ENCODE measurements at places on chromosomes 7 and 10. TPM values are rescaled to one million over a fixed set of nuclear protein-coding genes. Genes with fewer than 3 reads are reported as not detected.

- DNase-seq = peak; percentile 5
Observed at GRCh38 chr7:30650421-30650808, 31.8 kb downstream of the CRHR2 start.

- peak; percentile 13 for DNase-seq
Observed at GRCh38 chr7:7861211-7861633, 107.4 kb upstream of the GLCCI1 start.

Gene WDFY4
- 1.8 TPM for total RNA-seq

GRCh38 chr7:139762886-139763285, 14.9 kb downstream of the HIPK2 start:
- no peak for DNase-seq

Gene GOLGA7B
- 0.91 TPM for total RNA-seq

DNA sequence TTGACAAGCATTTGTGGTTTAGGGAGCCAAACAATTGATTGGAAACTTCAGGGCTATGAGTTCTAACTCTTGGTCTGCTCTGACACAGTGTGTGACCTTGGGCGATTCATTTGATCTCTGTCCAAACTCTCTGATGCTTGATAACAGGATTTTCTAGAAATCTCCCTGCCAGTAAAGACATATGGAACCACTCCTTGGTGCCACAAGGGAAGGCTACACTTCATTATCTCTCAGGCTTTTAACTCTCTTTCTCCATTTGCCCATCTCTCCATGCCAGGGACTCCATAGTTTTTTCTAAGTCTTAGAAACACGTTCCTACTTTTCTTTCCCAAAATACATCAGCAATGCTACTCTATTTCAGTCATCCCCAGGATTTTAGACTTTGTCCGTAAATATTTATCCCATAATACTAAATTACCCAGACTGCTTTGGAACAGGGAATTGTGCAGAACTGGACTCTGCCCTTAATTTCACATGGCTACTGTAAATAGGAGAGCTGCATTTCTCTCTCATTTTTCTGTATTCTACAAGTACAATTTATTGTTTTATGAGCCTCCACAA, 488.2 kb downstream of the SUGCT start:
- DNase-seq = peak; percentile 30

GRCh38 chr10:122484276-122485060, 23.1 kb downstream of the HTRA1 start:
- DNase-seq = no peak

- no peak for DNase-seq
Observed at GRCh38 chr7:975702-976473, 539 bp upstream of the COX19 start.

GRCh38 chr10:96919785-96920430, 87.8 kb downstream of the LCOR start:
- DNase-seq = no peak

Gene INSYN2A
- total RNA-seq = not detected

- no peak for DNase-seq
Observed at GRCh38 chr10:5094265-5095205, at the start of gene AKR1C3. AKR1C3 (plus strand) TSS chr10:5094414; CDS start chr10:5094445, 31 bp downstream.

Gene TCTN3
- 52.2 TPM for total RNA-seq

DNA sequence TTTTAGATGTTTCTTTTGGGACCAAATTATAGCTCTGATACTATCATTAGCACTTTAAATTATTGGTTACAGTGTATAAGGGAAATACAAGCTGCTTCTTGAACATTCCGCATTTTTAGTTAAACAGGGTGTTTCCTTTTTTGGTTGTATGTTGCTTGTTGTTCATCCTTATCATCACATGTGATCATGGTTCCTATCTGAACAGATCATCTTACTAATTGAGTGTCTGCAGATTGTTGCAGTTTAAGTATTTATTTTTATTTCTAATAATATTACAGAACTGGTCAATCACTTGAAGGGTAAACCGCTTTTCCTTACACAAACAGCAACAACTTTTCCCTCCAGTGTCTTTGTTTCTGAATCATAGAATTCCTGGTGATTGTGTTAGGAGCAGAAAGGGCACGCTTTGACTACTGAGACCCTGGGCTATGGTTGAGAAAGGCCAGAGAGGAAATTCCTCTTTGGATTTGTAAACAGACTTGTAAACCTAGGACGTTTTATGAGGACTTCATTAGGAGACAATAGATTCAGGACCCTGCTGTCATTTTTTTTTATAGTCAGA, 37.2 kb downstream of the CHN2 start:
- no peak for DNase-seq

Gene CHAT
- not detected for total RNA-seq

Gene NUTM2D
- 6.4 TPM for total RNA-seq

Gene OR2A1
- total RNA-seq = not detected

GRCh38 chr7:138982204-138982623, 1.0 kb upstream of the KIAA1549 start:
- DNase-seq = peak; percentile 33

DNA sequence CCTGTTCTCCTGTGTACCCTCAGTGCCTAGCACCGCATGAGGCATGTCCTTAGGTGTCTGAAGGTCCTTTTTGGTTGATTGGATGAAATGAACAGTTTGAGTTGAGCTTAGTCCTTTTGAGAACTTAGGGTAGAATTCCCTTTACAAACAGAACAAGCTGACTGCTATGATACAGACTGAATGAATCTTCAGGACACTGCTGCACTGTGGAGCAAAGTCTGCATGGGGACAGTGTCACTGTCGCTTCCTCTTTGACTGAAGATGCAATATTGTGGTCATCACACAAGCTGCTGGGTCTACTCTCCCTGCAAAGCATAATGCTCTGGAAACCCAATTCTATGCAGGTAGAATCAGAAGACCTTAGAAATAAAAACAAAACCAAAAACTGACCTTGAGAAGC, 8.6 kb upstream of the PLAU start:
- DNase-seq = no peak

Gene CFAP69
- total RNA-seq = 2.3 TPM

Gene DNAH11
- total RNA-seq = 30.0 TPM

DNA sequence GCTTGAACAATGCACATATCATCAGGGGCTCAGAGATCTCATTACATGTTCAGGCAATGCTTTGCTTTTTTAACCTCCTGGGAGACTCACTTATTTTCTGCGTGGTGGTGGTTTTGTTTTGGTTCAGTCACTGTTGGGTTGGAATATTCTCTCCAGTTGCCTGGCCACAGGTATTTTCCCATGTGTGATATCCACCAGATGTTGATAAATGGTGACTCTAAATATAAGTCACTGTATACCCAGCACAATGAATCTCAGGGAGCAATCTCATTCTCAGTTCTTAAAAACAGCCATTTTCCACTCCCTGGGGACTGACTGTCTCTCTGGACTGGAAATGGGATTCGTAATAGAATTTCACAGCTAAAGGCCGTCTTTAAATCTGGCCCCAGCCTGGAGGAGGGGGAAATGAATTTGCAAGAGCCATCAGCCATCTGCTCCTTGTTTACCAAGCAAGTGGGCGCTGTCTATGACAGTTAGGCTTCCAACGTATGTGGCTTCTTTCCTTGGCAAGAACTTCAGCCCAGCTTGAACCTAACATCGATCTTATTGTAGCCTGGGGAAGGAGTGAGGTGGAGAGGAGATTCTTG, 1106.2 kb downstream of the NRG3 start:
- no peak for DNase-seq

DNA sequence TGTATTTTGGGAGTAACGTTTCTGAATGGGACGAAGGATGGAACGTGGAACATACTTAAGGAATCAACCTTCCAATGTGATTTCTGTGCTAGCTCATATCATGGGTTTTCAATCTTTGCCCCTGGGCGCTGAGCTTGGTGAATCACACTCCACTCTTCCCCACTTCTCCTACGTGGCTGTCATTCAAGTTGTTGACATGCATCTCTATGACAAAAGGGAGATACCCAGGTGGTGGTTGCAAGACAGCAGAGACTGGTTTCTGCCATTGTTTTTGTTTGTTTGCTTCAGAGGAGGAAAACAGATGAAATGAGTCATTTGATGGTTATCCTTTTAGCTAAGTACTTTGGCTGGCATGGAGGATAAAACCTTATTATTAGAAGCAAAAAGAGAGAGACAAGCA, 573.9 kb downstream of the GATA3 start:
- DNase-seq = no peak

GRCh38 chr7:18437101-18437500, 58.4 kb upstream of the HDAC9 start:
- no peak for DNase-seq

- no peak for DNase-seq
Observed at GRCh38 chr10:129626796-129627435, 159.9 kb downstream of the MGMT start.

Gene MCM7
- 43.6 TPM for total RNA-seq

- DNase-seq = peak; percentile 94
Observed at GRCh38 chr10:91632671-91633550, at the start of gene PPP1R3C. PPP1R3C (minus strand) TSS chr10:91633071; CDS start chr10:91632969, 102 bp downstream.

DNA sequence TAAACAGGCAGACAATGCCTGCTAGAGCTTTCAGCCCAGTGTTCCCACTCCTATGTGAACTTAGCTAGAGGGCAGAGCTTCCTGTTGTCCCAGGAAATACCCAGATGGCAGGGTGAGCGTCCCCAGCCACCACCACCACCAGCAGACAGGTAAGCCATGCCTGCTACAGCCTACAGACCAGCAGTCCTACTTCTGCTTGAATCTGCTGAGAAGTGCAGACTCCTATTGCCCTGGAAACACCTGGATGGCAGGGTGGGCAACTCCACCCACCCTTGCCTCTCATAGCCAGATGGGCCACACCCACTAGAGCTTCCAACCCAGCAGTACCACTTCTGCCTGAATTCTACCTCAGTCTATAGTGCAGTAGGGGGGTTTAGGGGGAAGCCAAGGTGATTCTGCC, 64.4 kb downstream of the FBXL13 start:
- no peak for DNase-seq

DNA sequence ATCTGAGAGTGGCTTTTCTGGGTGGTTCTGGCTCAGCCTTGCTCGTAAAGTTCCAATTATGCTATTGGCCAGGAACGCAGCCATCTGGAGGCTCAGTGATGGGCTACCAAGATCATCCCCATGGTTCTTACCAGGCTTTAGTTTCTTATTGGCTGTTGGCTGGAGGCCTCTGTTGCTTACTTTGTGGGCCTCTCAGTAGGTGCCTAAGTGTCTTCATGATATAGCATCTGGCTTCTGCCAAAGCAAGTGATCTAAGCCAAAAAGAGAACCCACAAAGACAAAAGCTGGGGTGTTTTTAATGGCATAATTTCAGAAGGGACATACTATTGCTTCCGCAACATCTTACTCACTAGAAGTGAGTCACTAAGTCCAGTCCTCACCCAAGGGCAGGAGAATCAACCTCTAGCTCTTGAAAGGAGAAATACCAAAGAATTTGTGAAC, 132.0 kb upstream of the MDFIC start:
- DNase-seq = no peak
